ENCODE measurements at places on chromosomes 12 and 14.

- no peak for DNase-seq
These were observed 39.8 kb downstream of the IFNG start for GRCh38 chr12:68119724-68120211.

DNA sequence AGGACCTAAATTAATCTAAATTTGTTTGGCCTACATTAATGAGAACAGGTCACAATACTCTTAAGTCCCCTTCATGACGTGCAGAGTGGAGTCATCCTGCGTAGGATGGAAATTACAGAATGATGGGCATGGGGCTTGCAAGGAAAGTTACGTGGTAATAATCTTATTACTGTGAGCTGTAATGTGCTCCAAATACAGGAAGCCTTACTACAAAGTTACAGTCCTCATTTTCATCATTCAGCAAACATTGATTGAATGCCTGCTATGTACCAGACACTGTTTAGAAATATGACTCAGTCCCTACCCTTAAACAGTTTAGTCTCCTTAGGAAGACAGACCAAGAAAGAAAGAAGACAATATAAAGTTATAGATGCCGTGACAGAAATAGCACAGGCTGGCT lies 9.4 kb downstream of the HIGD1C start:
- no peak for DNase-seq

- no peak for DNase-seq
These were observed 138.0 kb downstream of the ZNF664 start for GRCh38 chr12:124111006-124111405.

- no peak for DNase-seq
These were observed at the start of gene ZNF219 for GRCh38 chr14:21098076-21098891. Gene ZNF219, minus strand, starts transcription at chr14:21098655. Its CDS starts 5,064 bp downstream, at chr14:21093591.

DNA sequence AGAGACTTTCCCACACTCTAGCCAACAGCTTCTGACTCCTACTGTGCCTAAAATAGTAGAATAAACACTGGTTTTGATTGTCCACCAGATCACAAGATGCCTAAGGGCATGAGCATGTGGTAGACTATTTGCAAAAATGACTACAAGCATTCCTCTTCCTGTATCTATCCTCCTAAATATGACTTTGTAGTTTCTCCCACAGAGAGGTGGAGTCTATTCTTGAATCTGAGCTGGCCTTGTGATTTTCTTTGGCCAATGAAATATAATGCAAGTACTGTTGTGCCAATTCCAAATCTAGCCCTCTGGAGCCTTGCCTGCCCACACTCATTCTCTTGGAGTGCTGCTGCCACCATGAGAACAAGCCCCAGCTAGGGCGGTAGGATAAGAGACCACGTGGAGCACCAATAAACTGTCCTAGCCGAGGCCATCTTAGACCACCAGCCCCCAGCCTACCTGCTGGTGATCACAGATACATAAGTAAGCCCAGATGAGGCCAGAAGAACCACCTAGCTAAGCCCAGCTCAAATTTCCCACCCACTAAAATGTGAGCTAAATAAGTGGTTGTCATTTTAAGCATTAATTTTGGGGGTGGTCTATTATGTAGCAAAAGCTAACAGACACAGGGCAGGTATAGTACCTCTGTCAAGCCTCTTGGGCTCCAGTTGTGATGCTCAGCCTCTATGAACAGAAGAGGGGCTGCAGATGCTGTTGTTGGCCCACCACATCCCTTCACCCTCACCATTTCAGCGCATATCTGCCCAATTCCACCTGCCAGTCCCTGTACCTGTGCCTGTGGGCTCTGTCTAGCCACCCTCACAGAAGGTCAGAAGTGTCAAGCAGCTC lies 17.9 kb downstream of the ZFP36L1 start:
- no peak for DNase-seq

DNA sequence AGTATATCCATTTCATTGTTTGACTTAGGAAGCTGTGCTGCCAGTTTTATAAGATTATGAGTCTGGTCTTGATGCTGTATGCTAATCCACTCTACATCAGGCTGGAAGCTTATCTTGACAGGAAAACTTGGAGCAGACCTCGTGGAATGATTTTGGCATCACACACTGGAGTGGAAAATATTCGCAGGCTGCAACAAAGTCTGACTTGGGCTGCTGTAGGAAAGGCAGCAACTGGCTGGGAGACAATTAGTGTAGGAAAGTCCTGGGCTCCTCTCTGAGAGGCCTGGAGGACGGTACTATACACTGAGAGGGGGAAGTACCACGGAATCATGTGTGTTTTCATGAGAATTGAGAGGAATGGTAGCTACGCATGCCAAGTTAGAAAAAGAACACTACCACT lies 383.7 kb downstream of the ETNK1 start:
- DNase-seq = no peak

- no peak for DNase-seq
These were observed 123.5 kb upstream of the DYRK2 start for GRCh38 chr12:67524861-67525616.

- no peak for DNase-seq
These were observed 12.0 kb upstream of the IL26 start for GRCh38 chr12:68237619-68238018.

Measured in GF-D8 (cell line).